ENCODE measurements at places on chromosomes 2 and 18.

DNA sequence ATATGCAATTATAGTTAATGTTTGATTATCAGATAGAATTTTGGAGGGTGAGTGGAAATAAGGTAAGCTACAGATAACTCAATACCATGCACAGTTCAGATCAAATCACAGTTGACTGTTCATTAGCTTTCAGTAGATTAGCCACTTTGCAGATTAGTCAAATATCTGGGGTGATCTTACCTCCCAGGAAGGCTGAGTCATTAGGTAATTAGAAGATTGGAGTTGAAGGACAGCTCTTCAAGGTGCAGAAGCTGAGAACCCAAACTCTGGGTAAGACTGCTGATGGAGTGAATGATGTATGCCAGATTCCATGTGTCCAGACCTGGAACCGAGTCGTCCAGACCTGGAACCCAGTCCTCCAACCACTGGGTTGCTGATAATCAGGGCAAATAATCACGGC is 262.8 kb upstream of the UBE2E3 start:
- DNase-seq = no peak

DNA sequence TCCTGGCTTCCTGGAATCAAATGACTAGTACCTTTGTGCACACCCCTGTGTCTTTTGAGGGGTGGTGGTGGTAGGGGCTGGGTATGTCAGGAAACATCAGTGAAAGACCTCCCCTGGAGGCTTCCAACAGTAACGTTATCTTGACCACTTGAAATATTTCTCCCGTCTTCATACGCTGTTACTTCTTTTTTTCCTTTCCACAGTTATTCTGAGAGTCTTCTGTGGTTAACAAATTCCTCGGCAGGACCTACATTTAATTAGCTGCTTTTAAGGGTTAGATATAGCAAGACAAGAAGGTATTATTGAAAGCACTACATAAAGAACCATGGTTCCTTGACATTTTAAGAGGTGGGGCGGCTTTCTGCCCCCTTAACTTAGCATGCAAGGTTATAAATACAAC is 34.6 kb downstream of the UGP2 start:
- no peak for DNase-seq

DNA sequence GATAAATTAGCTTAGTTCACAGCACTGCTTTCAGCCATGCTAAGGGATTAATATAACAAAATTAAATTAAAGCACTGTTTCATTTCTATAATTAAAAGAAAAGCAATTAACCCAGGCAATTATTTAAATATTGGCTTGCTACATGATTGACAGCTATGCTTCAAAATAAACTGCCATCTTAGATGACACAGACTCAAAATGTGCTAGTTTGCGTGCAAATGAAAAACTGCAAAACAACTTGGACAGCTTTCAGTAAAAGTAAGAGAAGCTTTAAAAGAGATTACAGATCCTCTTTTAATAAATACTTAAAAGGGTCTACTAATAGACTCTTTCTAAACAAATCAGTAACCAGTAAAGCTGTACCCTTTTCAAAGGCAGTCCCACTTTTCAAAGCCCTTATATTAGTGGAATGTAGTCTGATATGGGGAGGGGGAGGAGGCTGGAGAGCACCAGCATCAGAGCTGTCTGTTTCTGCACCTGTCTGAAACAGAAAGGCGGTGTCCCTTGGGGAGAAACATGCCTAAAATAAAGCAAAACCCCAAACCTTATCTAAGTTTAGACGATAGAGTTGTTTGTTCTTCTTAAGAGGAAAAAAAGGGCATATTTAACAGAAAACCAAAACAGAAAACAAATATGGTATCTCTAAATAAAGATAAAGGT is 20.8 kb downstream of the EIF2AK3 start:
- no peak for DNase-seq

GRCh38 chr2:101803128-101803527 is 105.6 kb downstream of the MAP4K4 start:
- DNase-seq = no peak

GRCh38 chr18:6057604-6058003 is 162.3 kb upstream of the TMEM200C start:
- peak; percentile 48 for DNase-seq

DNA sequence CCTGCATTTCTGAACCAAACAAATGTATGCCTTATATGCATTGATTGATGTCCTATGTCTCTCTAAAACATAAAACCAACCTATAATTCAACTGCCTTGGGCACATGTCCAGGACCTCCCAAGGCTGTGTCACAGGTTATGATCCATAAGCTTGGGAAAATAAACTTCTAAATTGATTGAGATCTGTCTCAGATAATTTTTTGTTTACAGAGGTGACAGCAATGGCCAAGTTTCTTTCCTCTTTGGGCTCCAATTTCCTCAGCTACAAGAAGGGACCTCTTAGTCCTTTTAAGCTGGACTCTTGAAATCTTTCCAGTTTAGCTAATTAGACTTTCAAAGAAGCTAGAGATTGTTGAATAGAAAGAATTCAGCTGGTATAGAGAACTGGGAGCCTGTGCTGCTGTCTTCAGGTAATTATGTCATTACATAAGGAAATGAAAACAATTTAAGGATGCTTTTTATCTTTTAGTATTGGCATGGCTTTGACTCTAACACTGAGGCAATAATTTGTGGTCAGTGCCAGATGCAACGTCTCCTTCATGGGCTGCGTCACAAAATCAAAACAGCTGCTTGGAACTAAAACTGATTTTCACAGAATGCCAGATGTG is 412.1 kb upstream of the TRIB2 start:
- DNase-seq = peak; percentile 74

Measured in astrocyte of the spinal cord (primary cell).